ENCODE measurements at places on chromosomes 6 and 20.

- no peak for DNase-seq
Measured at GRCh38 chr6:139433631-139434419, 59.4 kb upstream of the CITED2 start.

GRCh38 chr6:137188855-137189254 is 15.4 kb upstream of the IL22RA2 start:
- no peak for DNase-seq

DNA sequence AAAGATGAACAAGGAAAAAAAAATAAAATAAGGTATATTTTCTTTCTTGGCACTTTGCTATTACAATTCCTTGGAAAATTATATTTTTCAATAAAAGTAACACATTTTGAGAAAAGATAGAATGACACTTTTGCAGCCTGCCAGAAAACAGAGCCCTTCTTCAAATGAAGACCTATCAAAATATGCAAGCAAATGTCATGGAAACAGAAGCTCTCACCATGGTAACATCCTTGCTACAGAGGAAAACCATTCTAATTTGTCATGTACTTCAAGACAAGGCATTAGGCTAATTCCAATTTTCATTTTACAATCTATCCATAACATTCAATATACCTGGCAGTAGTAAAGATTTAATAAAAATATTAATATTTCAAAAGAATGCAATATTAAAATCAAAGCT is 177.9 kb downstream of the RNGTT start:
- DNase-seq: no peak

GRCh38 chr6:29762051-29762450 is 38.8 kb downstream of the HLA-F start:
- DNase-seq: no peak

GRCh38 chr6:12383448-12383847 is 93.3 kb downstream of the EDN1 start:
- DNase-seq: no peak

GRCh38 chr6:74734901-74735300 is 471.0 kb downstream of the COL12A1 start:
- no peak for DNase-seq

DNA sequence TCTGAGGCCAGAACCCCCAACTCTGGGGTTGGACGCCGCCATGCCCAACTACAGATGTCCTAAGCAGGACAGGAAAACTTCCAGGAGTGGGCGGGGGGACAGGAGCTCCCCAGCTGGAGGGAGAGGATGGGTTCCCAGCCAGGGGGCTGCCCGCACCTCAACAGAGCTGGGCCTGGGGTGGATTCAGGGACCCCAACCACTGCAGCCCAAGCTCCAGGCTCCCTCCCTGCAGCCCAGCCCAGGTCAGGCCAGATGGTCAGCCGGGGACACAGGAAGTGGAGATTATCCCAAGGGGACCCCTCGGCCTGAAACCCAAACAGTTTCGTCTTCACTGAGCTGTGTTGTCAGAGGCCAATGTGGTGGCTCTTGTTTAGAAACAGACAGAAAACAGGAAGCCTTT is 9.4 kb downstream of the LAMA5 start:
- no peak for DNase-seq

GRCh38 chr6:162258647-162259046 is 468.9 kb downstream of the PRKN start:
- no peak for DNase-seq

GRCh38 chr20:3239867-3240775 is 1.1 kb upstream of the SLC4A11 start:
- no peak for DNase-seq

GRCh38 chr6:128456510-128457230 is 63.7 kb downstream of the PTPRK start:
- no peak for DNase-seq
